ENCODE measurements at places on chromosomes 1 and 21.

GRCh38 chr1:228366866-228367741 is 39.5 kb downstream of the TRIM11 start:
- no peak for ATAC-seq

DNA sequence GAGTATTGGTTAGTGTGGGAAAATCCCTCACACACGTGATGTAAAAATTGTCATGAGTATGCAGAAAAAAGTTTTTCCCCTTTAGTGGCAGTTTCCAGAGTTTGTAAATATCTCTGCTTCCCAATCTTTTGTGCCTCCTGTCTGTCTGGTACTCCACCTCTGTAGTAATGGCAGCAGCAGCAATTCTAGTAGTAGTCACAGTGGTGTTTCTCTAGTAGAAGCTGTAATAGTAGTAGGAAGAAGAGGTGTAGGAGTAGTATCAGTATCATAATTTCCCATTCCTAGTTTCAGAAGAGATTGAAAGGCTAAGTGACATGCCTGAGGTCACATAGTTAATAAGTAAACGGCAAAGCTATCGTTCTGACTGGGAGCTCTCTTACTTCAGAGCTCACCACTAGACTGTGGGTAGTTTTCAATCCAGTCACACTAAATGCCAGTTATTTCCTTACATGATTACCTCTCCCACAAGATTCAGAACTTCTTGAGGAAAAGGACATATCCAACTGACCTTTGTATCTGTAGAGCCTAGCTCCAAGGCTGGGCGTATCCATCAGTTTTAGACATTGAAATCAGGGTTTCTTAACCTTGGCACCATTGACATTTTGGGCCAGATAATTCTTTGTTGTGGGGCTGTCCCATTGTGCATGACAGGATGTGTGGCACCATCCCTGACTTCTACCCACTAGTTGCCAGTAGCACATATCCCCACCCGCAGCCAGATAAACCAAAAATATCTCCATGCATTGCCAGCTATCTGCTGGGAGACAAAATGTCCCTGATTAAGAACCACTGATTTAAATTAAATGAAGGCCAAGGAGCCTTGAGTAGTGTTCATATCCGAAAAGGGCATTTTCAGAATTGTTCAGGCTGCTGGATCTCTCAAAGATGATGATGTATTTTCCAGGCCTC is 135.9 kb downstream of the FGGY start:
- ATAC-seq, result peak; percentile 92

DNA sequence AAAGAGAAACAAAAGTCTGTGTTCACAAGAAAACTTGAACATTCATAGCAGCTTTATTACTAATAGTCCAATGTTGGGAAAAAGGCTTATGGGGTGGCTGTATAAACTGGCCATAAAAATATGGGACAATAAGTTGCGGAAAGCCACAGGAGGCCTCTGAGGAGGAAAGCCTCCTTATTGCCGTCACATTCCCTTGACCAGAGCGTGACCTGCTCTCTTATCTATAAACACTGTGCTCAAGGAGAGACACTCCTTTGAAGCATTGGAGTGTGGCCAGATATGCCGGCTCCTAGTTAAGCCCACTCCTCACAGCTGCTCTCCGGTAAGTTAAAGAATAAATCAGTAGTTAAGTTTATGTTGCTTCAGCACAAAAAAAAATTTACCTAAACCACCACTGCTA is 19.7 kb downstream of the OR6Y1 start:
- ATAC-seq, result no peak

DNA sequence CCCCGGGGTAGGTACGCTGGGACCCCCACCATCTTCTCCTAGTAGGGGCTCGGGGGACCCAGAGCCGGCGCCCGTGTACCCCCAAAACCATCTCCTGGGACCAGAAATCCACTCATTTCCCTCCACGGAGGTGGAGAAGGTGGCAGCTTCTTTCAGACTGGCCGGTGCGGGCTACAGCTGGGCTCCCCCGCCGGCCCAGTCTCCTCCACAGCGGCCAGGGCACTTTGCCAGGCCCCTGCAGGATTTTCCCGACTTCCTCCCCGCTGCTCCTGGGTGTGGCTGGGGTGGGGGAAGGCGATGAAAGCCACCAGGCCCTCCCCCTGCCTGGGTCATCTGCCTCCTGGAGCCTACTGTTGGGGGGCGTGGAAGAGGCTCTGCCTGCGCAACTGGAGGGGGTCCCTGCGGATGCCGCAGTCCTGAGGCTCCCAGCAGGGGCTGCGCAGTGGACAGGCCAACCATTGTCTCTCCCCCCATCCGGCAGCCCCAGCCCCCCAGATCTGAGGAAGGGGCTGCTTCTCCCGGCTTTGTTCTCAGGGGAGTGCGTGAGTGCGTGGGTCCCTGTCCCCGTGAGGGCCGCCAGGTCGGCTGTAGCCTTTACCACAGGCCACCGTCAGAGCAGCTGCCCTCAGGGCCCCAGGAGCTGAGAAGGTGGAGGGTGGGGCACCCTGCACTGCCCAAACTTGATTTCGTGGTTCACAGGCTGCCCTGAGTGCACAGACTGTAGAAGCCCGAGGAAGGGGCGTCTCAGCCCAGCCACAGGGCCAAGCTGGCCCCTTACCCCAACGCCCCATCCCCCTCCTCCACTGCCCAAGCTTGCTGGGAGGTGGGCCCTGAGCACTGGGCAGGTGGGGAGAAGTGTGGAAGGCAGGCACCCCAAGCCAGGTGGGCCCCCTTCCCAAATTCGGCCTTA is 1.3 kb downstream of the AGRN start:
- ATAC-seq, result no peak

- ATAC-seq, result peak; percentile 78
These were observed 27.4 kb downstream of the KCNA3 start for GRCh38 chr1:110647254-110647891.

DNA sequence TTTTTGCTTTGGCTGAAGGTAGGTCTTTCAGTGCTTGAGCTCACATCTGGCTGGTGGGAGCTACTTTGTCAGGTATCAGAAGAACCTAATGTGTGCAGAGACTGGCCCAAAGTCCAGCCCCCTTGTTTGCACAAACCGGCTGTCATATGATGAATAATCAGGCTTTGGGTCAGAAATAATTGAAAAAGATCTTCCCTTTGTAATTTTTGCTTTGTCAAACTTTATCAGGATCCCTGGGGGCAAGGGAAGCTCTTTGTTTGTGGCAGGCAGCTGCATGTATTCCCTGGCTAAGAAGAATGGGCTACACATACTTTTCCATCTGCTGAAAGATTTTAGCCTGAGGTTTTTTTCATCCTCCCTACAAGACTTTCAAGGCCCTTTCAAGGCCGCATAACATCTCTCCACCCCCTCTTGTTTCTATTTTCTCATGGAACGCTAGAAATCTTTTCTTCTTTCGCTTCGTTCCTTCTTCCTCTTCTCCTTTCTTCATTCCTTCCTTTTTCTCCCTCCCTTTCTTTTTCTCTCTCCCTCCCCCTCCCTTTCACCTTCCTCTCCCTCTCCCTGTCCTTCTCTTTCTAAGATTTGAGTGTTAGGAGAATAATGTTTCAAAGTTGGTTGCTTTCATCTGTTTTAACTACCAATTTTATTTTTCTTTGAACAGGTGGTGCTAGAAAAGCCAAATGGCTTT is 25.5 kb downstream of the TUFT1 start:
- ATAC-seq, result no peak

GRCh38 chr1:63713627-63714481 is 60.0 kb upstream of the ROR1 start:
- no peak for ATAC-seq

- ATAC-seq, result no peak
These were observed 40.9 kb downstream of the LGR6 start for GRCh38 chr1:202234331-202235002.

GRCh38 chr1:232937741-232938375 is 12.6 kb upstream of the NTPCR start:
- no peak for ATAC-seq

GRCh38 chr1:71307451-71307850 is 226.6 kb upstream of the ZRANB2 start:
- ATAC-seq, result no peak

DNA sequence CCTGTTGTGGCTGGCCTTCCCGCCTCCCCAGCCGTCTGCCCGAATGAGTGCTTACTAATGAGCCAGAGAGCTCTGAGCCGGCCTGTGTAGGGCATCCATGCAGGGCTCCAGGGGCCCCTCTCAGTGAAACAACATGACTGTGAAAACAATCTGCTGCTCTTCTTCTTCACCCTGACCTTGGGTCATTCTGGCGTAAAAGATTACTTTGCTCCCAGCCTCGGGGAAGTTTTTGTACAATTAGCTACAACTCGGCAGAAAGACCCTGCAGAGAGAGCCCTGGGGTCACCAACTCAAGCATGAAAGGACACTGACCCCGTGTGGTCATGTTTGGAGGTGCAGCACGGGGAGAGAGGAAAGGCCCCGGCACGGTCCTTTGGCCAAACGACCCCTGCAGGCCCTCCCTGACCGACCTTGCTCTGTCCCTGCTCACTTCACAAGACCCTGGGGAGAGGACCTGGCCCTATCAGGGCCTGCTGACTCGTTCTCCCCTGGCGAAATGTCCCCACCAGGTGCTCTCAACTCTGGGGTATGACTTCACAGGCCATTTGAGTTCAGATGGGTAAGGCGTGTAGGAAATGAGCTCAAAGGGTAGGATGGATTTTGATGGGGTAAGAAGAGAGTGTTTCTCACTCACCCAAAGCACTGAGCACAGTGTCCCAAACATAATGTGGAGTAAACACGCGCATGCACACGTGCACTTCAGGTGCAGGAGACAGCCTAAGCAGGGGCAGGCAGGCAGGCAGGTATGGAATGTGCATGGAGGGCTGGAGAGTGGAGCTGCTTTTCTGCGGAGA is 22.9 kb upstream of the FAM20B start:
- ATAC-seq, result peak; percentile 59

DNA sequence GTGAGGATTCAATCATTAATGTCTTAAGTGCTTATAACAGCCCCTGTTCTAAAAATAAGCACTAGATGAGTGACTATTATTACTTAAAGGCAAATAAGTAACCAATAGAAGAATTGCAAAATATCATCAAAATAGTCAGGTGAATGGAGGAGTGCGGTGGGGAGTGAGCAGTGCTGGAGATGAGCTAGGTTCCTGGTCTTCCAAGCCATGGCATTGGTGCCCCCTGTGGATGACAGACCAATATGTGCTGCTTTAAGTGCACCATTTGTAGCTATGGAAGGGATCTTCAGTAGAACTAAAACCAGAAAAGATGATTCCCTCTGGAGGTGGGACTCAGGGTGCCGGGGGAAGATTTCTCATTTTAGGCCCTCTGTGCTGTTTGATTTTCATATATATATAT is 46.1 kb upstream of the SLC30A1 start:
- ATAC-seq, result peak; percentile 39

- peak; percentile 80 for ATAC-seq
These were observed 21.5 kb upstream of the LYST start for GRCh38 chr1:235888119-235888643.

- no peak for ATAC-seq
These were observed 187.7 kb downstream of the KAZN start for GRCh38 chr1:14786109-14786675.

DNA sequence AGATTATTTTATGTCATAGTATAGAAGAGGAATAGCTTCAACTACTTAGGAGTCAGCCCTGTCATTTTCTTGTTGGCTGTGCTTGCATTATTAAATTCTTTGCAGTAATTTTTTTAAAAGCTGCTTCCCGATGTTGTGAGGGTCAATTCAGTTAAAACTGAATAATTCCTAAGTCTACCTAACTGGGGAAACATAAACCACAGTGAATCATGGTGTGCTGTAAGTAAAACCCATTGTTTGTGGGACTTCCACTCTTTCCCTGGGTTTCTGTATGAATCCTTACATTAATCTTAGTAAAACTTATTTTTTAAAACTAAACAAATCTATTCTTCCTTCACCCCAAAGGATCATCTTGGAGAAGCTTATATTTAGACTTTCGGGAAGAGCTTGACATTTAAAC is 4.4 kb downstream of the SUCO start:
- no peak for ATAC-seq

DNA sequence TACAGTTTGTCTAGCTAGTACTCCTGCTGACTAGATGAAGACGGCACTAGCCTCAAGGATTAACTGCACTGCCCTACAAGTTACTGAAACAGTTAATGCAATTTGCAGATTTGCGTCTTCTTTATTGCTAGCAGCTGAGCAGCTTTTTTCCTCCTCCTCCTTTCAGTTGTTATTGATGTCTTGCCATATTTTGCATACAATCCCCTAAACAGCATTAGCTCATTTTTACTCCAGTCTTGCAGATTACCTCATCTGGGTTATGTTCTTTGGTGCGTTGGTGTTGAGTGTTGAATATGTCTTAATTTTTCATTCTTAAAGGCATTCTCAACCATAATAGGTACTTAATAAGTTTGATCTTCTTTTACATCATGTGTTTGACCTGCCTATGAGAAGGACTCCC is 363.4 kb upstream of the LYPLAL1 start:
- no peak for ATAC-seq

- no peak for ATAC-seq
These were observed 336.4 kb upstream of the FMN2 start for GRCh38 chr1:239755107-239755912.

GRCh38 chr21:26732432-26733221 is 112.6 kb downstream of the ADAMTS1 start:
- ATAC-seq, result no peak

GRCh38 chr1:32539584-32540571 is 651 bp downstream of the ZBTB8A start:
- peak; percentile 53 for ATAC-seq

DNA sequence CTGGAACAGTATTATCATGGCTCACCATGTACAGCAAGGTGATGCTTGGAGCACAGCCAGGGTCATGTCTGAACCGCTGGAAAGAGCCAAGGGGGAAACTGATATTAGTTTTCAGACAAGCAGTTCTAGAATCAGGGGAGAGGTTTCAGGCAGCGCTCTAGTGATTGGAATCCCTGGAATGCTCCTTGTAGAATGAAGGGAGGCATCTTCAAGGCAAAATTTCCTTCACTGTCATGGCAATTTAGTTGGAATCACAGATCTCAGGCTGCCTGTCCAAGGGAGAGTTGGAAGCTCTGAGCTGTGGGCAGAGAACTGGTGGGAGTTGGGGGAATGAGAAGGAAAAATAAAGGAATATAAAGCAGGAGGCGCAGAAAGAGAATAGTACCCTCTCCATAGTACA is 737.1 kb downstream of the PTPRU start:
- no peak for ATAC-seq

DNA sequence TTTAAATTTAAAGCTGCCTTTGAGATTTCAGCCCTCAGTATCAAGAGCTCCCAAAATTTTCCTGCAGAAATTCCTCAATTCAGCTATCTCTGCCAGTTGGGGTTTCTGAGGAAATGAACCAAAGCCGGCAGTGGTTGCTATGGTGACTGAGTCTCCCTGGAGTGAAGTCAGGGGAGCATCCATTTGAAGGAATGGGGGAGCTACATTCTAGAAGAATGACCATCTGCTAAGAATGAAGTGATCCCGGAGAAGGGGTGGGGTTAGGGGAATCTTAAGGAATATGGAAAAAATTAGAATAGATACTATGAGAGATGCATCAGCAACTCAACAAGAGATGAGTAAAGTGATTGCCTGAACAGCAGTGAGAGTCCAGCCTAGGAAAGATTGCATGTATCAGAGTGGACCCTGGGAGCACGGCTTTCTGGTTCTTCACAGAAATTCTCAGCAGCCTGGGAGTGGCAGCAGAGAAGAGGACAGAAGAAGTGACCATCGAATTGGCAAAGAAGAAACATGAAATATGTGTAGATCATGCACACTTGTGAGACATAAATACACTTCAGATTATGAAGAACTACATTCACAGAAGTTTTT is 94.7 kb downstream of the CHD1L start:
- ATAC-seq, result no peak
